NCI-H748 treated with DMSO at 0.1 percent for 48 hours (cell line): ENCODE measurements at places on chromosomes 1 and 21.

- peak; percentile 57 for DNase-seq
Observed at GRCh38 chr1:229342656-229343569, at the start of gene CCSAP. Gene CCSAP, minus strand, starts transcription at chr1:229343047. Its CDS starts 582 bp downstream, at chr1:229342465.

GRCh38 chr1:218642033-218642948 is 297.2 kb downstream of the TGFB2 start:
- DNase-seq = no peak

GRCh38 chr1:214514032-214514818 is 37.2 kb downstream of the PTPN14 start:
- no peak for DNase-seq

DNA sequence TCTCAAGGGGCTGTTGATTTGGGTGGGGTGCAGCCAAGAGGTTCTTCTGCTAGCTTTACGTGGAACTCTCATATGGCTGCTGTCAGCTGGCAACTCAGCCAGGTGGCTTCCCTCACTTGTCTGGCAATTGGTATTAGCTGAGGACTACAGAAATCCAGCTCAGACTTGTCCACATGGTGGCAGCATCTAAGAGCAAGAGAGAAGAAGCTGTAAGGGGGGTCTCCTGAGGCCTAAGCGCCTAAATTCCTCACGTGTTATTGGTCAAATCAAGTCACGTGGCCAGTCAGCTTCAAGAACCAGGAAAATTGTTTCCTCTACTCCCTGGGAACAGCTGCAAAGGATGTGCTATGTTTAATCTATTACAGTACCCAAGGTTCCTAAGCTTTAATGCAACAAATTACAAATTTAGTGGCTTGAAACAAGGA is 4.2 kb upstream of the DYRK3 start:
- DNase-seq = peak; percentile 70

DNA sequence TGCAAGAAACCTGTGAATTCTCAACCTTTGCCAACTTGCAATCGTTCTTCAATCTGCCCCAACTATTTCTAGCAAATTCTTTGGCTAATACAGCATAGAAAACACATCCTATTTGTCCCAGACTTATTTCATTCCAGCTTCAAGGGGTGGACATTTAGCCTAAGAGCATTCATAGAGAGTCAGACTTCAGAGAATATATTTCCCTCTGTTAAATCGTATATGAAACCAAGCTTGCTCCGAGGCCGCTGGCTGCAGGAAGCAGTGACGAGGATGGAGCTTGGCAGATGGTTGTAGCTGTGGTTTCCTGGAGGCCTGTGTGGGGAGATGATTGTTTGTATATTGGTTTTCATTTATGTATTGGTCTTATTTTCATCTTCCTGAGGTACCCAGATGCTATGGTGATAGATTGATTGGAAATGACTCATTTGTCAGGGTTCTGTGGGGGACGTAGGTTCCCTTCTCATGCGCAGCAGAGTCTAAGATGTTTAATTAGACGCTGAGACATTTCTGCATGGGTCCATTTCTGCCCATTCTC is 26.1 kb downstream of the MAN1C1 start:
- DNase-seq = no peak

GRCh38 chr1:7268983-7269382 is 483.7 kb downstream of the CAMTA1 start:
- no peak for DNase-seq

DNA sequence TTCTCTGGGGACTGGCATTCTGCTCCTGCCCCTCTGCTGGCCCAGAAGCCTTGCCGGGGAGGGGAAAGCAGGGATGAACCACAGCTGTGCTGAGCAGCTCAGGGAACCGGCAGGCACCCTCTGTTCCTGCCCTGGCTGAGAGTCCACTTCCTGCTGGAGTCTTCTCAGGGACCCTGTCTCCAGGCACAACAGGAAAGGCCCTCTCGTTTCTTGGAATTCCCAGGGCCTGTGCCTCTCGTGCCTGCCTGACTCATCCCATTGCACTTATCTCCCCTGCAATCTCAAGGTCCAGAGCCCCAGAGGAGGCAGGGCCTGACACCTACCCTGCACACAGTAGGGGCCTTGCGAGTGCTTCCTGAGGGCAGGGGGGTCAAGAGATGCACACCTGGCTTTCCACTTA is 1.1 kb upstream of the EDN2 start:
- DNase-seq = no peak

DNA sequence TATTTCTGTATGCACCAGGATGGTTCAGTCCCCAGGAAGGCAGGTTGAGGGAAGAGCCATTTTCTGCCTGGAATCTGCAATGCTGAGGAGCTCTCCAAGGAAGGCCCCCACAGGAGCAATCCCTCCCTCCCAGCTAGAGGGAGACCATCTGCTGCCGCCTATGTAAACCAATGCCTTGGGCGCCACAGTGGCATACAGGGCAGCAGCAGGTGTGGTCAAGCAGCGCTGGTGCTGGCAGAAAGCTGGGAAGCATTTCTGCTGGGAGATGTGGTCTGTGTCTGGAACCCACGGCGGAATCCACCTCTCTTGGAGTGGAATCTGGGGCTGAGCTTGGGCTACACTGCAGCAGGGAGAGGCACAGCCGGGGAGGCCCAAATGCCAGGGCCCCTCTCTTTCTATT is 283.3 kb downstream of the RRAGC start:
- no peak for DNase-seq

- DNase-seq = no peak
Observed at GRCh38 chr1:160731990-160732389, 7.1 kb upstream of the SLAMF7 start.

GRCh38 chr21:18334066-18334465 is 69.5 kb downstream of the TMPRSS15 start:
- no peak for DNase-seq

DNA sequence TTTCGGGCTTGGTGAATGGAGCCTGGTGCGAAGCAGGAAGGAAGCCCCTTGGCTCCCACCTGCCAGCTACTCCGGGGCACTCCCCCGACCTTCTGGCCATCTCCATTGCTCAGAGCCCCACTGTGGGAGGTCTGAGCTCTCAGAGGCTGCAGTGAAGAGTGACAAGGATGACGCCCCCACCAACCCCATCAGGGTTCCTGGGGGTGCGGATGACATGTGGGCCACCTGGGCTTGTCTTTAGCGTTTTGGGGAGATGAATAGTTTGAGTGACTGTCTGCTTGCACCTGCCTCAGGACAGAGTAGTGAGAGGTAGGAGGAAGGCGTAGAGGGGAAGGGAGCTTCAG is 43.2 kb upstream of the LBR start:
- no peak for DNase-seq

DNA sequence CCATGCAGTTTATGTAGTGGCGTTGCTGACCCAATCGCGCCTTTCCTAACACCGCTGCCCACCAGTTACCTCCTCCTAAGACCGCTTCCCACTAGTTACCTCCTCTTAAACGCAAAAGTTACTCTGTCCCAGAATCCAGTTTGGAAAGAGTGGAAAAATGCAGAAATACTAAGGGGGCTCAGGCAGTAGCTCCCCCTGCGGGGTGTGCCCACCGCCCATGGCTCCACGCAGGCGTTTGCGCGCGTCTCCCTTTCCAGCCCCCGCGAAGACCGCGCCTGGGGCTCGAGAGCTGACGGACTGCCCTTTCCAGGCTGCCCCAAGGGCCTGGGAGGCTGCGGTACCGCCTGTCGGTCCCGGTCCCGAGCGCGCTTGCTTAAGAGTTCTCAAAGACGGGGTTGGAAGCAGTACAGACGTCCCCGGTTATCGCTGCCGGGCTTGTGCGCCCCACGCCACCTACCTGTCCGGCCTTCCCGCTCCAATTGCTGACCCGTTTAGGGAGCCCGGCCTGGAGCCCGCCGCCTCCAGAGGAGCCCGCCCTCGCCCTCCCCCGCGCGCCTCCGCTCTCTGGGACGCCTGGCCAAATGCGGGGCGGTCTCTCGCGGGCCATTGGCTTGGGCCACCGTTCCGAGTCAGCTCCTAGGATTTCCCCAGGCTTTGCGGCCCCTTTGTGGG is 414.1 kb upstream of the ESRRG start:
- no peak for DNase-seq

GRCh38 chr1:178086294-178086693 is 7.6 kb upstream of the RASAL2 start:
- no peak for DNase-seq

DNA sequence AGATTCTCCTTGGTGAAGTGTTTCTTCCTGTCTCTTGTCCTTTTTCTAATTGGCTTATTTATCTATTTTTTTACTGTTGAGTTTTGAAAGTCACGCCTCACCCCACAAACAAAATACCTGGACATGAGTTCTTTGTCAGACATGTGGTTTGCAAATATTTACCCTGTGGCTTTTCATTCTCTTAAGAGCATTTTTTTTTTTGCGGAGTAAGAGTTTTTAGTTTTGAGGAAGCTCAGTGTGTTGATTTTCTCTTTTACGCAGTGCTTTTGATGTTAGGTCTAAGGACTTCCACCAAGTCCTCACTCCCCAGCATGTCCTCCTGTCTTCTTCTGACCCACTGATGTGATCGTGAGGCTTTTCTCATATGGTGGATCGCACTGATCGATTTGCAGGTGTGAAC is 7.6 kb downstream of the DFFB start:
- no peak for DNase-seq

- DNase-seq = peak; percentile 29
Observed at GRCh38 chr1:104294259-104294658, 544.6 kb downstream of the AMY1C start.

DNA sequence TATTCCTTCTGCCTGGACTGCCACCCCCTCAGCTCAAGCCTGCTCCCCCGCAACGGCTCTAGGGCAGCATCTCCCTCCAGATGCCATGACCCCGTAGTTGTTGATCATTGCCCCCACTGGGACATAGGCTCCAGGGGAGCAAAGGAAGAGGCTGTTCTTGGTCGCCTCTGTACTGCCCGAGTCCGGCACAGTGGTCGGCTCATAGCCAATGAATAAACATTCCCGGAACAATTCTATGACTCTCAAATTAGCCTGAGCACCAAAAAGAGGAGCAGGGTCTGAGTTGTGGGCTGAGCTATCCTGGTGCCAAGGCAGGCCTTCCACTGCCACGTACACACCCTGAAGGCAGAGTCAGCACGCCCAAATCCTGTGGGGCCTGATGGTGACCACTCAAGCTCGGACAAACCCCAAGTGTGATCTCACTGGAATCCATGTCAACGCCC is 33.1 kb downstream of the CAPZB start:
- DNase-seq = no peak

DNA sequence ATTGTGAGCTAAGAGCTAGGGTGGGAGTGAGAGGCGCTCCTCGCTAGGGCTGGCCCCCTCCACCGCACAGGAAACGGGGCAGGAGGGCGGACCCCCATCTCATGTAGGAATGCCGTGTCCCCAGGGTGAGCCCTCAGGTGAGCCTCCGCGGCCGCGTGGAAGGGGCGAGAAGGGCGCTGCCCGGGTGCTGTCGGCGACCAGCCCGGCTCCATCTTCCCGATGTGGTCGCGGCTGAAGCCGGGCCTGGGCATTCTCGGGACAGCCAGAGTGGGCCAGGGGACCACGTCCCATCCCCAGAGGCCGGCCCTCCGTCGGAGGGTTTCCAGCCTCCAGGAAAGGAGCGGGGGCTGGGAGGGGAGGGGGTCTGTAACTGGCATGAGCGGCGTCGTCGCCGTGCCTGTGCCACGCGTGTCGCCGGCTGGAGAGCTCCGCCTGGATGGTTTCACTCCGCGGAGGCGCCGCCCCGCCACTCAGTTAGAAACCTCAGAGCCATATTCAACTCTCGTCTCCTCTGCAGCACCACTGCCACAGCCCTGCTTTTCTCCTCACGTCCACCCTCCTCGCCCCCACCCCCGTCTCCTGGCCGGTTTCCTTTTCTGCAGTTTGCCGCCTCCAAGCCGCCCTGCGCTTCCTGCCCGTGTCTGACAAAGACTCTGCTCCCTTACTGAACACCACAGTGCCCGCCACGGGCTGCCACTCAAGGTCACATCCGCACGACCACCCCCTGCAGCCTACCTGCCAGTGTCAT is at the start of gene TMEM269:
TMEM269 (plus strand) TSS at position 46 of the 748 bp plus-strand sequence. CDS start 4,903 bp downstream, outside the sequence.
- no peak for DNase-seq

- DNase-seq = no peak
Observed at GRCh38 chr21:42200906-42201614, 17.9 kb upstream of the ABCG1 start.

- no peak for DNase-seq
Observed at GRCh38 chr1:241630899-241631298, 9.3 kb downstream of the CHML start.

DNA sequence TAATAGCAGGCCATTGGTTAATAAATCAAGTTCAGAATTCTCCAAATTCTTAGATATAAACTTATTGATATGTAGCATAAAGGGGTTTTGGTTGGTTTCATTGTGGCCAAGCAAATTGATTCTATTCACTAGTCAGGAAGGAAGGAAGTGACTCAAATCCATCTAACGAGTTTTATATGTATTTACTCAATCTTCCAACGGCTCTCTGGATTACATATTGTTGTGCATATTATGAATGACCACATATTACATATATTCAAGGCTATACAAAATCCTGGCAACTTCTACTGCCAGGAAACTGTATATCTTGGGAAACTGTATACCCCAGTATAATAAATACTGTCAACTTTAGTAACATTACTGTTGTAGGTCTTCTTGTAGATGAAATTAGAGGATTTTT is 20.1 kb upstream of the PDE4B start:
- no peak for DNase-seq

DNA sequence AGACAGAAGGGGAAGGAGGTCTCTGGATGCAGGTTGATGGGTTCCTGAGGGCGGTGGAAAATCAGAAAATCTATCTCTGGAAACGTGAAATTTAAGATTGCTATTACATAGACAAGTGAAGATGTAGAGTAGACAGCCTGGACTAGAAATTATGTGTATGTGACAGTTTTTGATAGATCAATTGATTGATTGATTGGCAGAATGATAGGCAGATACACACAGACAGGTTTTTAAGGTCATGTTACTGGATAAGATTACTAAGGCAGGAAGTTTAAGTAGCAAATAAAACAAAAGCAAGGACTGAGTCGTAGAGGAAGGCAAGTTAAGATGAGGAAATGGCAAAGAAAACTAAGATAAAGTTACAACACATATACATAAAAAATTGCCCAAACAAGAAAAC is 124.7 kb downstream of the RGS21 start:
- DNase-seq = no peak

- DNase-seq = peak; percentile 73
Observed at GRCh38 chr1:64343105-64343822, 126.7 kb upstream of the CACHD1 start.

GRCh38 chr1:17276568-17276967 is 27.7 kb downstream of the PADI3 start:
- DNase-seq = no peak
